Activated CD8-positive, alpha-beta T cell treated with anti-CD3 and anti-CD28 coated beads for 36 hours (primary cell): ENCODE measurements at places on chromosomes 12 and 14. TPM values are rescaled to one million over a fixed set of nuclear protein-coding genes. Genes with fewer than 3 reads are reported as not detected.

GRCh38 chr12:110937104-110937641 is 16.8 kb upstream of the MYL2 start:
- DNase-seq = peak; percentile 54

DNA sequence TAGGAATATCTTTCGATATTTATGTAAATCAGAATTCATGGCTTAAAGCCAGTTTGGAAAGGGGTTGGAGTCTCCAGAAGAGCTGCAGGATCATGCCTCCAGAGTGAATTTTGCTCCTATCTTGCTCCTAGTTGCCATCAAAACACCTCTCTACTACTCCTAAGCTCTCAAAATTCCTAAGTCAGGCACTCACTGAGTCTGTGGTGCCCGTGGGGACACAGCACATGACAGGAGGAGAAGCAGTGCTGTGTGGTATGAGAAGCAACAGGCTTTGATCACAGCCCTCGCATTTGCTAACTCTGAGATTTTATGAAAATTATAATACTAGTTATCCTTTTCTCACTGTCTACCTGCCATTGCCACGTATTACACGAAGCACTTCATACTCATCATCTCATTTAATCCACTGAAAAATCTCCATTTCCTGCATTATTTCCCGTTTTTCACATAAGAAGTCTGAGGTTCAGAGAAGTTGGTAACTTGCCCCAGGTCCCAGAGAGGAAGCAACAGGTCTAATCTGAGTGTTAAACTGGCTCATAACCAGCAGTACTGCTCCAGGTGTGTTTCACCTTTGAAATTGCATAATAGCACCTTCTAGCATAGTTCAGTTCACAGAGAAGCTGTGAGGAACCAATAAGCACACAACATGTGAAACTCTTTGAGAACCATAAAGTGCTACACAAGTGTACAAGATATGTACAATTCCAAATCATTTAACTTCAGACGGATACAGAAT is 33.1 kb upstream of the SLC35F4 start:
- DNase-seq = no peak

- no peak for DNase-seq
These were observed 15.5 kb downstream of the GPR68 start for GRCh38 chr14:91229005-91229382.

DNA sequence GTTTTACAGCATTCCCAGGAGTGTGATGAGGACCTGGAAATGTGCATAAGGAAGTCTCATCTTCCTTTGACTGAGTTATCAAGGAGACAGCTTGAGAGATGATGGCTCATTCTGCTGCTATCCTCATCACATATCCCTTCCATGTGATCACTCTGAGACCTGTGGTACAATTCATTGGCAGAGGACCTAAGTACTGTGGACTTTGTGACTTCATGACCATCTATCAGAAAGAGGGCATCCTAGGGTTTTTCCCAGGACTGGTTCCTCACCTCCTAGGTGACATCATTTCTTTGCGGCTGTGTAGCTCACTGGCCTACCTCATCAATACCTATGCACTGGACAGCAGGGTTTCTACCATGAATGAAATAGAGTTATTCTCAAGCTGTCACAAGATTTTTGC is 172.1 kb upstream of the PLEKHG7 start:
- DNase-seq = no peak

DNA sequence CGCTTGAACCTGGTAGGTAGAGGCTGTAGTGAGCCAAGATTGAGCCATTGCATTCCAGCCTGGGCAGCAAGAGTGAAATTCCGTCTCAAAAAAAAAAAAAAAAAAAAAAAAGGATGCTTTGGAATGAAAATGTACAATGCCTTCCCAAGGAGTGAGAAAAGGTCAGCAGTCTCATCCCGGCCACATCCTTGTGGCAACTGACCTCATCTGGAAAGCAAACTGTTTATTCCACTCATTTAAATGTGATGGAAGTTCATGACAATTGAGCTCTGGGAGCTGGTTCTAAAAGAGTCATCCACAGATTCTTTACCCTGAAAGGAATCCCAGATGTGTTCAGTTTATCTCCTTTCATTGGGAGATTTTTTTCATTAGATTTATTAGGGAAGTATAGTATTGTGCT is 19.4 kb upstream of the LIMA1 start:
- no peak for DNase-seq

- DNase-seq = no peak
These were observed 3.5 kb upstream of the CLEC1A start for GRCh38 chr12:10102322-10102721.

DNA sequence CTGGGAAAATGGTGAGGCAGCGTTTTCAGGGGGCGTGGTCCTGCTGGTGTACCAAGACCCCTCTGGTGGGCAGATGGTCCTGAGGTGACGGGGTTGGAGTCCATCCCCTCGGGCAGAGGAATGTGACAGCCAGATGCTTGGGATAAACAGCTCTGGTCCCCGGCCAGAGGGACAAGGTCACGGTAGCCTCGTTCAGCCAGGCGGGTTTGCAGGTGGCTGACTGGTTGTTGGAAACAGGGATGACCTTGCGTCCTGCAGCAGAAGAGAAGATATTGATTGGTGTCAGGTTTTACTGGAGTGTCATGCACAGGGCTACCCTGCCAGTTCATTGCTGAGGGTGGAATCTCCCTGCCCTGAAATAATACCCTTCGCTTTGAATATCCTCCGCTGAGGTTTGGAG is 43.3 kb downstream of the SLC24A4 start:
- no peak for DNase-seq

DNA sequence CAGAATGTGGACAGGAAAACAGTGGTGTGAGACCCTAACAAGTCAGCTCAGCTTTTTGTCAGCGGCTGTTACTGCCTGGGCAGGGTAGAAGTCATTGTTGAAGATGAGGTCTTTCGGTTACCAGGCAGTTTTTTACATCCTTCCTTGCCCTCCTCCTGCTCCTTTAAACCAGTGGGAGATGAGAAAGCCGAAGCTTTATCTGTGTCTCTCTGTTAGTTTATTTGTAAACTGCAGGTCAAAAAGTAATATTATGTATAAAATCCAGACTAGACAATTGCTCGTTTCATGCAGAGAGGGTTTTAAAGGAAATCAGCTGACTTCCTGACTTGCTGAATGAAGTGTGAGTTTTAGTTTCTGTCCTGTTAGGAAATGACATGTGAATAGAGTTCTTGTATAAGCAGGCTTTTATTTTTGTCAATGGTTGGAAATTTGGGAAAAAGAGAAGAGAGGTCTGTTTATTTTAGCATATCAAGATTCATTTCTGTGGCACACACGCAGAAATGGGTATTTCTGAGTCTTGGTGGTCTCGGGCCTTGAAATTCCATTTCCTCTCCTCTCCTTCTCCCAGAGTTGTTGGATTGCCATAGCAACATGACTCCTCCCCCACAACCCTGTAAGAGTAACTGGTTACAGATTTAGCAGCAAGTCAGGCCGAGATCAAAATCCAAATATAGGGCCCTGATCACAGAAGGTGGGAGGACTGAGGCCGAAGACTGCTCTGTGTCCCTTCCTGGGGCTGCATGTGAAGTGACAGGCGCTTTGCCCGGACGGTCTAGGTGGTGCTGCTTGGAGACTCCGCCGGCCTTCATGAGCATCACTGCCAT is 60.8 kb downstream of the SAMD4A start:
- peak; percentile 52 for DNase-seq

- no peak for DNase-seq
These were observed 262.4 kb upstream of the RMST start for GRCh38 chr12:97200181-97200580.

GRCh38 chr14:65369560-65369959 is 43.0 kb upstream of the FUT8 start:
- peak; percentile 55 for DNase-seq

GRCh38 chr14:104290058-104290667 is 151.8 kb downstream of the KIF26A start:
- no peak for DNase-seq

DNA sequence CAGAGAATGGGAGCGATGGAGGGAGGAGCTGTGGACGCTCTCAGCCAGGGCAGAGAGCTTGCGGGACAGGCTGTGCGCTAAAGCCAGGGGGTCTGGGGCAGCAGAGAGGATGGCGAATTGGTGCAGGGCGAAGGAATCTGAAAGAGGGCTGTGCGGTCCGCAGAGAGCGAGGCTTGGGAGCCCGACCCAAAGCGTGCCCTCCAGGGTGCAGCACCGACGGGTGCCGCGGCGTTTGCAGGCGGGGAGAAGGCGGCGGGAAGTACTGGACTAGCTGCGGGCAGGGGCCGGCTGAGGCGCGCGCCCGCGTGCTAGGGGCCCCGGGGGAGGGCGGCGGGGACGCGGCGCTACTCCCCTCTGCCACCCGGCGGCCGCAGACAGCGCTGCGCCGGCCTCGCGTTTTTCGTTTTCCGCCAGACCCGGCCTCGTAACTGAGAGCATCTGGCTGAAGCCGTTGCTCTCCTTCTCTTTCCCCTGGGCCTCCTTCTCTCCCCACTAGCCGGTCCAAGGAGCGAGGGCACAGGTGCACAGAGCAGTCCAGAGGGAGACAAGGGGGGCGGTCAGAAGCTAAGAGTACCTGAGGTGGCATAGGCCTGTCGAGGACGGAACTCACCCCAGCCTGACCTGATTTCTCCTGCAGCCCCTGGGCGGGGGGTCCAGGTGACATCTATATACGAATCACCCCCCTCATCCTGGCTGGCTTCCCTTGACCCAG is 24.9 kb downstream of the SLC6A12 start:
- DNase-seq = peak; percentile 50

DNA sequence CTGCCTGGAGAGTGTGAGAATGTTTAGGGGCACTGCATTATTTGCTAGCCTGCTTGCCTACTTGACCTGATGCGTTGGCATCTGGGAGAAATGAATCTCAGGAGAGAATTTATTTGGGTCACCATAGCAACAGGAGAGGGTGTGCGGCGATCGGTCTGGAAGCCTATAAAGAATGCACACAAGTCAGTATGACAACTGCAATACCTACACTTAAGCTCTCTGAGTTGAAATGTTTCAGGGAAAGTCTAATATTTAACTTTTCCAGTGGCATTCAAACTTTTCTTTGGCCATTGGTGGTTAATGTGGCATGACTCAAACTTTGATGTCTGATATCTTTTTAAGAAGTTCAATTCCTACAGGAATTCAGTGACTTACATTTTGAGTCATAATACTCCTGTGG is 205.1 kb downstream of the NEDD1 start:
- DNase-seq = no peak

GRCh38 chr14:102544747-102545460 is 35.3 kb upstream of the ANKRD9 start:
- DNase-seq = peak; percentile 37

DNA sequence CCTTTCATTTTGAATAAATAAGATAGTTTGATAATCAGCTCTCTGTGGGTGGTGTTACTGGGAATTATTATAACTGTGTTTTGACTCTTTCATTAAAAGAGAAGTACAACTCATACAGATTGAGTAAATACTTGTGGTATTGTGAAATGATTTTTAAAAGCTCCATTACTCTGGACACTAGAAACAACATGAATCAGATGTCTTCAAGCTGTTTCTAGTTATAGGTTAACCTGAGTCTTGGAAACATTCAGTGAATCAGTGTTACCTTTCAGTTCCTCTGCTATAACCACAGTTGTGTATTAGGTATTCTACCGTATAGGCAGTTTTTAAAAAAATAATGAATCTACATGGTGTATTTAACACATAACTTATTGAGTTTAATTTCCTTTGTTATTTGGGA is 128.4 kb upstream of the SSTR1 start:
- DNase-seq = no peak

- no peak for DNase-seq
These were observed 74.1 kb downstream of the DUSP6 start for GRCh38 chr12:89278169-89278568.

DNA sequence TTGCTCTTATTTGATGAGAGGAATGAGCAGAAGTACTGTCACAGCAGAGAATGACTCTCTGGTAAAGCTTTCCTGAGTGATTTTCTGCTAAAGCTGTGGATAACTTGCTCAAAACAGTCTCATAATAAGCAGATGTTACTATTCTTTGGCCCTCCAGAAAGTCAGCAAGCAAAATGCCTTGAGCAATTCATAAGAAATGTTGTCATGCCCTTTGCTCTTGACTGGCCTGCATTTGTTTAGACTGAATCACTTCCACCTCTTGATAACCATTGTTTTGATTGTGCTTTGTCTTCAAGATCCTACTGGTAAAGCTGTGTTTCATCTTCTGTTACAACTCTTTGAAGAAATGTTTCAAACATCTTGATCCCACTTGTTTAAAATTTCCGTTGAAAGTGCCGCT is 457.9 kb upstream of the FOXG1 start:
- DNase-seq = no peak

DNA sequence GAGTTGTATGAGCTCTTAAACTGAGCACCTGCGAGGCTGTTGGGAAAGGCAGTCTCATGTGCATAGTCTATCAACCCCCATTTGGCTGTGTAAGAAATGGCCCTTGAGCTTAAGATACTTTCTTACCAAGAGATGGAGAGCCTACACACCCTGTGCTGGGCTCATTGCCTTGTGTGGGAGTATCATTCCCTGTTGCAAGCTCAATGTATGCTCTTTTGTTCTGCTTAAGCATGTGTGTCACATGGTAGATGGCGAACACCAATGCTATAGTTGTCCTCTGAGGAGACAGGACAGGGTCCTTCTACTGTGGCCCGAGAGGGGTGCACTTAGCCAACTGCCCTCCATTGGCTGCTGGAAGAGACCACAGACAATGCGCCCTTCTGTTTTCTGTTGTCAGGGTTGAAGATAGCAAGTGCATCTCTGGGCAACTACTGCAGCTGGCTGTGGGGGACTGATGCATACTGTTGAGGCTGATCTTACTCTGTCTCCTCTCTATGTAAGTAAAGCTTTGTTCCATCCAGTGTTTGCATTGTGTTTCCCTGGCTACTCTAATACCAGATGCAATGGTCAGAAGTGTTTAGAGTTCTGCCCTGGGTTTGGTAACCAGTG is 79.5 kb downstream of the PTPRB start:
- no peak for DNase-seq

GRCh38 chr14:61988240-61988639 is 226.0 kb downstream of the SNAPC1 start:
- no peak for DNase-seq

DNA sequence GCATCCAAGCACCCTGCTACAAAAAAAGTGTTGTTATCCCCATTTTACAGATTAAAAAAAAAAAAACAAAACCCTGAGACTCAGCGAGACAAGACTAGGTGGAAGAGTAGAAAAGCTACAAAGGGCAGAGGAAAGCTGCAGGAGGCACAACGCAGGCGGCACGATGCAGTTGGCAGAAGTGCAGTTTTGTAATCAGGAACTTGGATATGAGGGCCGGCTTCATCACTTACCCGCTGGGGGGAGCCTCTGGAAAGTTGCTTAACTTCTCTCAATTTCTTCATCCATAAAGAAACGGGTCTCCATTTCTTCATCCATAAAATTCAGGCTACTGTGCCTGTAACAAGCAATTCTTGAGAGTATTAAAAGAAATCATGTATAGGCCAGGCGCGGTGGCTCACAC is 33.1 kb upstream of the CCDC60 start:
- DNase-seq = no peak

Gene ZNF605
- 6.8 TPM for total RNA-seq

Gene PWP1
- 52.4 TPM for total RNA-seq

Gene SLC6A12
- not detected for total RNA-seq

Gene PCNX4
- 28.2 TPM for total RNA-seq

Gene GLIPR1
- total RNA-seq = 15.9 TPM

Gene MBIP
- 31.0 TPM for total RNA-seq

Gene TEX52
- 0.29 TPM for total RNA-seq

Gene TAS2R10
- not detected for total RNA-seq

Gene FAIM2
- total RNA-seq = 0.22 TPM

Gene RNF212B
- not detected for total RNA-seq

Gene RFLNA
- not detected for total RNA-seq

Gene LBHD2
- total RNA-seq = not detected

Gene SYNDIG1L
- total RNA-seq = not detected

Gene INHBE
- total RNA-seq = 2.3 TPM

Gene CYP27B1
- total RNA-seq = 7.6 TPM

Gene OTX2
- not detected for total RNA-seq

Gene PLCZ1
- total RNA-seq = not detected

Gene SPIC
- total RNA-seq = not detected

Gene IL23A
- 41.5 TPM for total RNA-seq

Gene AMN
- total RNA-seq = 1.0 TPM
